ENCODE measurements at places on chromosomes 7 and 10. TPM values are rescaled to one million over a fixed set of nuclear protein-coding genes. Genes with fewer than 3 reads are reported as not detected.

Gene CNPY1
- total RNA-seq, result not detected

DNA sequence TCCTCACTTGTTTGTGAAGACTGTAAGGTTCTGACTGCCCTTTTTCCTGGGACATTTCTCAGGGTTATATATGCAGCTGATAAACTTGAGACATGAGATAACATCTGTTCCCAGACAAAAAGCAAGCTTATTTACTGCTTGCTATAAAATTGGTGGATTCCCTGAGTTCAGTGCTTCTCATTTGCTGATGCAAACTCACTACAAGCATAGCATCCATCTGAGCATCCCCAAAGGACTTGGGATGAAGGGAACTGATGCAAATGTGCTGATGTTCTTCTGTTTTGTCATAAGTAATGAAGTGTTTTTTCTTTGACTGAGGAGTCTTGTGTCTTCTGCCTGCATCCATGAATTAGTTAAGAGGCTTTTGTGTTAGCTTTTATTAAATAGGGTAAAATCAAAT lies 183.2 kb downstream of the ADK start:
- no peak for DNase-seq

DNA sequence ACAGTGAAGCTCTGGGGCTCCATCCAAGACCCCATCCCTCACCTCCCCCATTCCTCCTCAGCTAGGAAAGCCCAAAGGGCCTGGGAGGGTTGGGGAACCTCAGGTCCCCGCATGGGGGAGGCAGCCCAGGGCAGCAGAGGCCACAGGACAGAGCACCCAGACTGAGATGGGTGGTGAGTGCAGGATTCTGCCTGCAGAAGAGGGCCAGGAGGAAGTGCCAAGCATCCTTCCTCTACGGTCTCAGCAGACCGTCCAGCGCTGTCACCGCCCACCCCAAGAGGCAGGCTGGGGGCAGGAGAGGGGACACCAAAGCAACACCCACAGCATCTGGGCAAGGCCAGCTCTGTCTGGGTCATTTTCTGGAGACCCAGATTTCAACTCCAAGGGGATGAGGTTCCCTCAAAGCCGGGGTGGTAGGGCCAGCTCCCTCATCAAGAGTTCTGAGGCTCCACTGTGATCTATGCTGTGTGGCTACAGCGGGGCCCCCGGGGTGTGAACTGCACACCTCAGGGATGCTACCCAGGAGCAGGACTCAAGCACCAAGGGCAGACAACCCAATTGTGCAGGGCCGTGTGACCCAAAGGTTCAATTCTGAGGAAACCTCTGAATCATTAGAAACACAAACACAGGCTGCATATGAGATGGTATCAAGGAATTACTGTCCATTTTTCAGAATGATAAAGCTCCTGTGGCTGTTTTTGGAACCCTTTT lies 46.8 kb downstream of the CAMK2B start:
- peak; percentile 75 for DNase-seq

- peak; percentile 54 for DNase-seq
These were observed 43.3 kb upstream of the NFKB2 start for GRCh38 chr10:102352066-102352715.

Gene SPDYE8
- not detected for total RNA-seq

Gene GRID2IP
- not detected for total RNA-seq

GRCh38 chr10:59997827-59998525 lies 91.6 kb upstream of the CCDC6 start:
- DNase-seq, result no peak

GRCh38 chr7:340979-341694 lies 51.2 kb downstream of the FOXL3 start:
- DNase-seq, result no peak

DNA sequence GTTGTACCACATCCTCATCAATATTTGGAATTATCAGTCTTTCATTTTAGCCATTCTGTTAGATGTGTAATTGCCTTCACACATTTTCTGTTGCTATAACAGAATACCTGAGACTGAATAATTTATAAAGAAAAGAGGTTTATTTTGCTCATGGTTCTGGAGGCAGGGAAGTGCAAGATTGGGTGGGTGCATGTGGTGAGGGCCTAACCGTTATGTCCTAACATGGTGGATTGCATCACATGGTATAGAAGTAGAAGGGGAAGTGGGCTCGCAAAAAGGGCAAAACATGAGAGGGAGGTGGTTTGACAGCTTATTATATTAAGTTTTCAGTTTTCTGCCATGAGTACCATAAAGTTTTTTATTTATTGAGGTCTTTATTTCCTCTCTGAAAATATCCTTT lies 452.0 kb downstream of the ARL4A start:
- DNase-seq, result no peak

Gene ANKRD7
- total RNA-seq, result 0.18 TPM

Gene SFTPD
- not detected for total RNA-seq

Gene ZNF239
- 12.7 TPM for total RNA-seq

Gene EVX1
- total RNA-seq, result not detected

DNA sequence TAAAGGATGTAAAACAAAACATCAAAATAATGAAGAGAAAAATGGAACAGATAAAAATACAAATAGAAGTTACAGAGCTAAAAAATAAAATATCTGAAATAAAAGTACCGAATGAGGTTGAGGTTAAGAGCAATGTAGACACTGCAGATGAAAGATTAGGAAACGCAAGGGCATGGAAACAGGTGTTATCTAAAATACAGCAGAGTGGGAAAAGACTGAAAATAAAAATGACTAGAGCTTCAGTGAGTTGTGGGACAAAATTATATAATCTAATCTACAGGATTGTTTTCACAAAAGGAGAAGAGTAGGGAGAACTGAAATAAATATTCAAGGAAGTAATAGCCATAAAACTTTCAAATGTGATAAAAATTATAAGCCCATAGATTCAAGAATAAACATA lies 123.8 kb downstream of the PTEN start:
- DNase-seq, result no peak

Gene NPC1L1
- not detected for total RNA-seq

DNA sequence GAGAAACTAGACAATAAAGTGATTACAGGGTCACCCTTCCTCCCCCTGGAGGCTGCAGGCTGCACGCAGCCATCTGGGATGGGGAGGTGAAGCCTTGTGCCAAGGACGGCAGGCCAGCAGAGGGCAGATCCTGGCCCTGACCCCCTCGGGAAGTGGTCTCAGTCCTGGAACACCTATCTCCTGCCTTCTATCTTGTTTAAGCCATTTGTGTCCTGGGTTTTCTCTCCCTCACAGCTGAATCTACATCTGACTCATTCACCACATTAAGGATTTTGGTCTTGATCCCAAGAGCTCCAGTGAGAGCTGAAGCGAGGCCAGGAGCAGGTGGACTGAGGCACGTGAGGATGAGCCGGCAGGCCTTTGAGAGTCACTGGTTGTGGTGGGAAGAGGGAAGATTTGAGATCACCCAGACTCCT lies 16.4 kb upstream of the PARP12 start:
- DNase-seq, result peak; percentile 83

Gene TMEM140
- 0.72 TPM for total RNA-seq

- DNase-seq, result peak; percentile 59
These were observed 689 bp upstream of the SMARCD3 start for GRCh38 chr7:151249034-151249731.

DNA sequence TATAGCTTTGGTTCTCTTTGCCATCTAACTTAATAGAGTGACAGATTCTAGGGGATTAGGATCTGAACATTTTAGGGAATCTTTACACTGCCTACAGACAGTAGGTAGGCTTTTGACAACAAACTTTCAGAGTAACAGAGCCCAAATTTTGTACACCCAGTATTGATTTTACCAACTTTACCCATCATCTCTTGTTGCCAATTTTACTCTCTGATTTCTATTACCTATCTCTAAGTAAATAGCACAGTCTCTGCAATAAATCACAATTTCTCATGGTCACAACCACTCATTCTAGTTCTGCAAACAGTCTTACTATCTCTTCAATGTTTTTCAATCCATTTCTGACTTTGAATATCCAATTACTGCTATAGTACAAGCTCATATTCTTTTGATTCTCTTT lies 1097.6 kb upstream of the PHF14 start:
- DNase-seq, result no peak

- no peak for DNase-seq
These were observed 104.0 kb upstream of the GAD2 start for GRCh38 chr10:26112532-26112931.

- peak; percentile 84 for DNase-seq
These were observed 37.2 kb downstream of the PIK3AP1 start for GRCh38 chr10:96683065-96683464.

DNA sequence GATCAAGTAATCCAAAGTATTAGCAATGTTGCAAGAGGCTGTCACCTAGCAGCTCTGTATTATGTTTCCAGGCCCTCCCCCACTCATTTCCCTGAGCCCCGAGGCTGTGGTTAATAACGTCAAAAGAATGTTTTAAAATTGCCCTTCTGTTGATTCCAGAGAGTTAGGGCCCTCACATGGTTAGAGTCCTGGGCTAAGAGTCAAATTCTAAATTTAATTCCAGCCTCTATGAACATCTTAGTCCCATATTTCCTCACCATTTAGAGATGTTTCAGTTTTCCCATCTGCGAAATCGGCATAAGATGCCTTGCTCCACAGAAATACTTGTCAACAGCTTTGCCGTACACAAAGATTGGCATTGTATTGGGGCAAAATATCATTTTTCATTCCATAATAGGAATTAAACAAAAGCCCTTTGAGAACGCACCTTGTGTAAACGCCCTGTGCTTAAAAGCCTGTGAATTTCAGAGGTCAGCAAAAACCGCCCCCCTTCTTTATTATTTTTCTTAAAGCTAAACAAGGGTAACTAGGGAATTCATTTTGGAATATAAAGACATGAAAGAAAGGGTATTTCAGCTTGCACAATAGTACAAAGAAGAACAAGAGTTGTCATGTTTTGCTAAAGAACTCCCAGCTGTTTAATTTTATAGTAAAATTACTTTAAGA lies 135.8 kb downstream of the ARID5B start:
- DNase-seq, result peak; percentile 72

DNA sequence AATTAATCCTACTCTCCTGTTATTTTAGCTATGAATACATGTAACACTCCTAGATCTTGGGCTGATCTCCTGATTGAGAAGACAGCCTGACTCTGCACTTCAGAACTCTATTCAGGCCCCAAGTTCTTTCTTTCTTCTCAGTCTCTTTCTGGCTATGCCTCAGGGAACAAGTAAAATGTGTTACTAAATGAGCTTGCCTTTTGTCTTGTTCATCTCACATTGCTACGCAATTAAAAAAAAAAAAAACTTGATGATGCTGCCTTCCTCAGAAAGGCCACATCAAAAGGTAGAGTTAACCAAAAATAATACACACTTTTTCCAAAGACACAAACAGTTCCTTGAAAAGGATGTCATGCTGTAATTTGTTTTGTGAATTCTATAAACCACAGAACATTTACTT lies 258.1 kb downstream of the TWIST1 start:
- no peak for DNase-seq
